Motor neuron (in vitro differentiated cells): ENCODE measurements at places on chromosomes 16 and 17. TPM values are rescaled to one million over a fixed set of nuclear protein-coding genes. Genes with fewer than 3 reads are reported as not detected.
A peak's percentile ranks its signal among the peaks of the same experiment; 100 is the strongest.

DNA sequence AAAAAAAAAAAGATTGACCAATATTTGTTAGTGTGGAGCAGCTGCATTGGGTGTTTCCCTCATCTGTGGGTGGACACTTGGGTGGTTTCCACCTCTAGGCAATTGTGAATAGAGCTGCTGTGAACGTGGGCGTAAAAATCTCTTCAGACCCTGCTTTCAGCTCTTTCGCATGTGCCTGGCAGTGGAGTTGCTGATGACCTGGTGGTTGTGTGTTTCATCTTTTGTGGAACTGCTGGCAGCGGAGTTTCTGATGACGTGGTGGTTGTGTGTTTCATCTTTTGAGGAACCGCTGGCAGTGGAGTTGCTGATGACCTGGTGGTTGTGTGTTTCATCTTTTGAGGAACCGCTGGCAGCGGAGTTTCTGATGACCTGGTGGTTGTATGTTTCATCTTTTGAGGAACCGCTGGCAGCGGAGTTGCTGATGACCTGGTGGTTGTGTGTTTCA lies 21.4 kb downstream of the ZC3H18 start:
- ATAC-seq: no peak

DNA sequence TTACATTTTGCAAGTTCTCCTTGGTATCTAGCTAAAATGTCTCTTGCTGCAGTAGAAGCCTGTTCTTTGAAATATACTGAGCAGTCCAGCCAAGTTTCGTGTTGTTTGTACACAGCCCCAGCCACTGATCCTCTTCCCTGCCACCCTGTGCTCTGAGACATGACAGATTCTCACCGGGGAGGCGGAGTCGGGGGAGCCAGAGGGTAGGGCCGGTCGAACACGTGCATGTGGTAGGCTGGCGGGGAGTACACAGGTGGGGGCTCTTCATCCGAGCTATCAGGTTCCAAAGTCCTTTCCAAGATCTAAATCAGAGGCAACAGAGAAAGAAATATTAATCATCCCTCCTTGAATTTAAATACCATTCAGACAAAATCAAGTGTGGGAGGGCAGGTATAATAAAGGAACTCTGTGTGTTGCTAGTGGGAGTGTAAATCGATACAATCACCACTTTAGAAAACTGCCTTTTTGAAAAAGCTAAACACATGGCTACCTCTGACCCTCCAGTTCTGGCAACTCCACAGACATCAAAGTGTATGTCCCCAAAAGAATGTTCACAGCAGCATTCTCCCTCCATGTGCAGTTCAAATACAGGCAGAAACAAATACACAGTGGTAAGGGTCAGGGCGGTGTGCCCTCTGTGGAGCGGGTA lies 29.7 kb upstream of the MRPS23 start:
- ATAC-seq: no peak

DNA sequence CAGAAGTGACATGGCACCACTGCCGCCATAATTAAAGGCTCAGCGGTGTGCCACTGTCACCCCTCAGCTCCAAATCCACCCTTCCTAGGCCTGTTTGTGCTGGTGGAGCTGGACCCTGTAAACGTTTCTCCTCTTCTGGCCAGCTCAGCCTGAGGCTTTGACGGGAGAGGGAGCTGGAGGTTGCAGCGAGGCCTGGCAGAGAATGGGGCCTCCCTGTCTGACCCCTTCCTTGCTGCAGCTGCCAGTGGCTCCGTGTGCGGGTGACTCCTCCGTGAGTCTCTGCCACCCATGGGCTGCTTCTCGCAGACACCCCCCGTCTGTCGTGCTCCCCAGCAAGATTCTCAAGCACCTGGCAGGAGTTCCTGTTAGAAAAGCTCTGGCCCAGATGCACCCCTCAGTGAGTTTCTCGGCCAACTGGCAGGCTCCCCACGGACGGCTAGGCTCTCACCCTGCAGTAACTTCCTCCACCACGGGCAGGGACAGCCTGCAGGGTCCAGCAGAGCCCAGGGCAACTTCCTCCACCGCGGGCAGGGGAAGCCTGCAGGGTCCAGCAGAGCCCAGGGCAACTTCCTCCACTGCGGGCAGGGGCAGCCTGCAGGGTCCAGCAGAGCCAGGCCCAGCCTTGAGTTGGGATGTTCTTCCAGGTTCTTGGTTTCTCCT lies 4.7 kb upstream of the CHMP6 start:
- no peak for ATAC-seq

Gene NME3
- 42.7 and 46.9 TPM in 2 replicates for total RNA-seq

DNA sequence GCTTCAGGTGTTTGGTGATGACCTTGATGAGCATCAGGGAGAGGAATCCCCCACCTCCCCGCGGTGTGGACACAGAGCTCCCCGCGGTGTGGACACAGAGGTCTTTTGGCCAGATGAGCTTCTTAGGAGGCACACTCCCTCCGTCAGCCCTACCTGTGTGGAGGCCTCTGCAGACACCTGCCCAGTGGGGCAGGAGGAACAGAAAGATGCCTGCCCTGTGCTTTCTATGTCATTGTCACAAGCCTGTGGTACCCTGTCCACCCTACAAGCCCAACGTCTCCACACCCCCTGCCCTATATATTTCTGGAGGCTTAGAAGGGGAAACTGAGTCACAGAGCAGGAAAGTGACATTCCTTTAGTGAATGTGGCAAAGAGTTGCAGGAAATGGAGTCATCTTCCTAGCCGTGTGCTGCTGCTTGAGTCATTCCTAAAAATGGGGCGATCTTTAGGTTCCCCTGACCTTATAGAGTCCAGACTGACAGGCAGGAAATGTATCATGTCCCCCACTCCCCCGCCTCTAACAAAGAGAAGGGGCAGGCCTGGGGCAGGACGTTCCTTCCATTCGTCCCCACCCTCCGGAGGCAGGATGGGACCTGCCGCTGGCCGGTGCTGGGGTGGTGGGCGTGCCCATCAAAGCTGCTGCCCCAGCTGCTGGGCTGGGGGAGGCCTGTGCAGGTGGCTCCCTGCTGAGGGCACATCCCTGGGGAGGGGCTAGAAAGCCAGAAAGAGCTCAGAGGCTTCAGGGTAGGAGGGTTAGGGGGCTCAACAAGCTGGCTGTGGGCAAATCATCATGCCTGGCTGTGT lies 1.0 kb upstream of the C16orf74 start:
- ATAC-seq: peak; percentile 1

- no peak for ATAC-seq
Observed at GRCh38 chr16:85046472-85046916, 18.9 kb downstream of the KIAA0513 start.

DNA sequence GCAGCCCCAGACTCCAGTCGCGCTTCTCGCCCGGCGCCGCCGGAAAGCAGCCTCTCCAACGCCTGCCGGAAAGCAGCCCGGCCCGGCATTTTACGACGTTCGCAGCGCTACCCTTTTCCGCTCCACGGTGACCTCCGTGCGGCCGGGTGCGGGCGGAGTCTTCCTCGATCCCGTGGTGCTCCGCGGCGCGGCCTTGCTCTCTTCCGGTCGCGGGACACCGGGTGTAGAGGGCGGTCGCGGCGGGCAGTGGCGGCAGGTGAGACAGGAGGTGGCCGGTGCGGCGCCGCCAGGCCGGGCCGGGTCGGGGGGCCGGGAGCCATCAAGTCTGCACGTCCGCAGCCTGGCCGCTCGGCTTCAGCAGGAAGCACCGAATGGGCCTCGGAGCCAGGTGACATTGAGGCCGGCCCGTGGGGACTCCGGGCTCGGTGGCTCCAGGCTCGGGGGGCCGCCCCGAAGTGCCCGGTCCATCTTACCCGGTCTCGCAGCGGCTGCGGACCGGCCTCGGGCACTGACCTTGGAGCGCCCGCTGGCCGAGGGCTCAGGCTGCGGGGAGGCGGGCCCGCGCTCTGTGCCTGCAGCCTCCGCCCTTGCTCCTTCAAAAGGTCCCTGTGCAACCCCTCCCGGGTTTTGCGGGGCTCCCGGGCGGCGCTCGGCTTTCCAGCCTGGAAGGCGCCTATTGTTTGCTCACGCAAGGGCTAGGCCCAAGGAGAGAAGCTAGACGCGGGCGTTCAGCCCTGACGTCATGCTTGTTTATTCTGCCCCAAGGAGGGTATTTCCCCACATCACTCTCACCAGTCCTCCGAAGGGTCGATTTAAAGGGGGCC lies at the start of the genes COX4I1 and EMC8:
Gene COX4I1, plus strand, starts transcription at position 199 of the 824 bp plus-strand sequence. CDS start 1,511 bp downstream, outside the sequence.
Gene EMC8, minus strand, starts transcription at position 48 of the 824 bp plus-strand sequence. CDS start 249 bp downstream, outside the sequence.
- peak; percentile 89 for ATAC-seq

Gene NOXO1
- not detected in 2 replicates for total RNA-seq

DNA sequence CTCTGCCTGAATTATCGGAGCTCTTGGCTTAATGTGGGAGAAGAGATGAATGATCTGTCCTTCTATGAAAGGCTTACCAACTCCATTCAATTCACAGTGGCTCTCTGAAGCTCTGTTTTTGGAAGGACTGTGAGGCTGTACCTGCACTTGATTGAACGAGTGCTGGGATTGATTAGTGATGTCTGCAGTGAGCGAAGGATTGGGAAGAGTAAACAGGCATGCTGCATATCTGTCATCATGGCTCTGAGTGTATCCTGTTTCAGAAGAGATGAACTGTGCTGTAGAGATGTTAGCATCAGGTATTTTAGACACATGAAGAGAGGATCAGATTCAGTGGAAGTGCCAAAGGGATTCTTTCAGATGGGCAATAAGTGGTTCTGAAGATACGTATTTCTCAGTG lies 564.0 kb downstream of the MAF start:
- ATAC-seq: no peak

GRCh38 chr16:970766-971581 lies at the start of gene LMF1:
Gene LMF1, minus strand, starts transcription at chr16:970984. Its CDS starts 4 bp downstream, at chr16:970980.
- peak; percentile 89 for ATAC-seq

DNA sequence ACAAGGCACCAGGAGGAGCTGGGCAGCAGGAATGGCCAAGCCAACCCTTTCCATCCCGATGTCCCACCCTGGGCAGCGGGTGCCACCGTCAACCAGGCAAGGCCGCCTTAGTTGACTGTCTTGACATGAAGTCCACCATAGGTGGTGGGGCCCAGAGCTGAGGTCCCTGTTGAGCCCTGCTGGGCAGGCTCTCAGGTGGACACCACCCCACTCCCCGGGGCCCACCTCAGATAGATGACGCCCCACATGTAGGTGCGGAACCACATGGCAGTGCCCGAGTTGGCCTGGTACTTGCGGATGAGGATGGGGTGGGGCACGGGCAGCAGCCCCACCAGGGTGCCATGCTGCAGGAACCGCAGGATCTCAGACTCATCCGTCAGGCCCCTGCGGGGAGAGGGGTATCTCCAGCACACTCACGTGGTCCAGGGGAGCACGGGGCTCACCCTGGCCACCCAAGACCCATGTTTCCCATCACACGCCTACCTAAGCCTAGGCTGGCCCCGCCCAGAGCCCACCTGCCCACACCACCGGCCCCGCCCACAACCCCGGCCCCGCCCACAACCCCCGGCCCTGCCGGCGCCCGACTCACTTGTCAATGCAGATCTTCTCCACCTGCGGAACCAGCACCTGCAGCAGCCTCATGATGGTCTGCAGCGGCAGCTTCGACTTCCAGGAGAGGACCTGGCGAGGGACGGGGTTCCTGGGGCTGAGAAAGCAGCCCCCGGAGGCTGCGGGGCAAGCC lies 16.2 kb downstream of the OTOP3 start:
- ATAC-seq: no peak

GRCh38 chr17:77421630-77421972 lies 280.8 kb downstream of the SEC14L1 start:
- no peak for ATAC-seq

DNA sequence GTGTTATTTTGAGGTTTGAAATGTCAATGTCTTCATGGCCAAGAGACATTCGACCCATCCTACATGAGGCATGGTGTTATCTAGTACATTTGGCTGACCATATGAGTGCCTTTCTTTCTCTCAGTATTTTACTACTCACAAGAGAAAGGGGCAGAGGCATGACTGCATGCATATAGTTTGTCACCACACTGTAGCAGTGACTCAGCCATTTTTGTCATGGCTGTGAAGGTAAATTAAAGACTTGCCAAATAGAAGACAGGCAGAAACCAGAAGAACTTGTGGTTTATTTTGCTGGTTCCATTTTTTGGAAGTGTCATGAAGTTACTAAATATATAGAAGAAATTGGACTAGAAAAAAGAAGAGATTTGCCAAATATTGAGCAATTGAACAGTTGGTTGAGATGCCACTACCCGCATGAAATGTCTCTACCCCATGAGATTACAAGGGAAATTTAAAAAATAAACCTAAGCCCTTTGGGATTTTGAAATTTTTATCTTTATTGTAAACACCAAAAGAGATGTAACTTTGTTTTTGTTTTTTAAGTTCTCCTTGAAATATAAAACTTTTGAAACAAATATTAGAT lies 170.3 kb downstream of the CHD9 start:
- ATAC-seq: peak; percentile 50

DNA sequence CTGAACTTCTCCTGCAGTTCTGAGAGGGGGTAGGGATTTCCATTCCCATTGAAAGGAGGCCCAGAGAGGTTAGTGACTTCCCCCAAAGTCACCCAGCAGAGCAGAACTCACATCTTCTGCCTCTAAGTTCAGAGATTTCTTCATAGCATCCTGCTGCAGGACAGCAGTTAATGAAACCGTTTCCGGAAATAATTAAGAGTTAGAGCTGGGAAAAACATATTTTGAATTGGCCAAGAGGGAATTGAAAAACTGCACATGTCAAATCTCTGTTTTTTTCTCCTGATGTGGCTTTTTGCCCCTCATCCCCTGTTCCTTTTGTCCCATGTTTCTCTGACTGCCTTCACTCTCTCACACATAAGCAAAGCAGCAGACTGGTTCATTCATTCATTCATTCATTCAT lies 26.6 kb downstream of the ITPRIPL2 start:
- ATAC-seq: no peak

DNA sequence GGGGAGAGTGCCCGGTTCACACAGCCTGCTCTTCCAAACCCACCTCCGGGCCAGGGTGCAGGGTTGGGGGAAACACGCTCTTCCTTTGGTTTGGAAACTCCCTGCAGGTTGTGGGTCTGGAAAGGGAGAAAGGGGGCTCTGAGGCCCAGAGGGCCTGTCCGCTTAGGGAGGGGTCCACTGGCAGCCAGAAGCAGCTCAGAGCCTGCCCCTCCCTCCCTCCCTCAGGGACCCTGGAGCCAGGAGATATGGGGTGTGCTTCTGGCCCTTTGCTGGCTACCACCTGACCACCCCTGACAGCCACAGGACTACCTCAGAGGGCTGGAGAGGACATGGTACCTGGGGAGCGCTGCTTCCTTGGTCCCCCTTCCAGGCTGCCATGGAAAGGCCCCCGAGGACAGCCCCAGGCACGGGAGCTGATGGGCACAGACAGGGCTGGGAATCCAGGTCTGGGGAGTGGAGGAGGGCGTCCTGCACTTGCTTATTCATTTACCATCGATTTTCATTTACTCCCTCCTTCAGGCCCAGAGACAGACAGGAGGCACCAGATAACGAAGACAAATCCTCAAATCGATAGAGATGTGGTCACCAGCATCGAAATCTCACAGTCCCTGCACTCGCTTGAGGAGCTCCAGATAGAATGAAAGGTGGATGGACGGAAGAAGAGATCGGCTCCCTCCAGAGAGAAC lies 48.4 kb upstream of the DOC2B start:
- no peak for ATAC-seq

Gene SLC38A8
- total RNA-seq: 0.27 TPM in 1 of 2 replicates, not detected in the other

DNA sequence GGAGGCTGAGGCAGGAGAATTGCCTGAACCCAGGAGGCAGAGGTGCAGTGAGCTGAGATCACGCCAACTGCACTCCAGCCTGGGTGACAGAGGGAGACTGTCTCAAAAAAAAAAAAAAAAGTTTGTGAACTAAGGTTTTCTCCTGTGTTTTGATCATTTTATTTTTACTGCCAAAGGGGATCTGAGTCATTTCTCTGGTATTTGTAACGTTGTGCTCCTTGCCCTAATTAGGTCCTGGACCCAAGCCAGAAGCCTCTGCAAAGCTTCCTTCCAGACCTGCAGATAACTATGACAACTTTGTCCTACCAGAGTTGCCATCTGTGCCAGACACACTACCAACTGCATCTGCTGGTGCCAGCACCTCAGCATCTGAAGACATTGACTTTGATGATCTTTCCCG lies 32.1 kb downstream of the IST1 start:
- peak; percentile 60 for ATAC-seq

- peak; percentile 59 for ATAC-seq
Observed at GRCh38 chr16:46801428-46802049, 29.4 kb downstream of the C16orf87 start.
